Stimulated activated CD4-positive, alpha-beta T cell treated with anti-CD3 and anti-CD28 coated beads, Interleukin-2, amount 100 ng/mL, for 48 hours (primary cell): ENCODE measurements at places on chromosomes 16 and 17.

DNA sequence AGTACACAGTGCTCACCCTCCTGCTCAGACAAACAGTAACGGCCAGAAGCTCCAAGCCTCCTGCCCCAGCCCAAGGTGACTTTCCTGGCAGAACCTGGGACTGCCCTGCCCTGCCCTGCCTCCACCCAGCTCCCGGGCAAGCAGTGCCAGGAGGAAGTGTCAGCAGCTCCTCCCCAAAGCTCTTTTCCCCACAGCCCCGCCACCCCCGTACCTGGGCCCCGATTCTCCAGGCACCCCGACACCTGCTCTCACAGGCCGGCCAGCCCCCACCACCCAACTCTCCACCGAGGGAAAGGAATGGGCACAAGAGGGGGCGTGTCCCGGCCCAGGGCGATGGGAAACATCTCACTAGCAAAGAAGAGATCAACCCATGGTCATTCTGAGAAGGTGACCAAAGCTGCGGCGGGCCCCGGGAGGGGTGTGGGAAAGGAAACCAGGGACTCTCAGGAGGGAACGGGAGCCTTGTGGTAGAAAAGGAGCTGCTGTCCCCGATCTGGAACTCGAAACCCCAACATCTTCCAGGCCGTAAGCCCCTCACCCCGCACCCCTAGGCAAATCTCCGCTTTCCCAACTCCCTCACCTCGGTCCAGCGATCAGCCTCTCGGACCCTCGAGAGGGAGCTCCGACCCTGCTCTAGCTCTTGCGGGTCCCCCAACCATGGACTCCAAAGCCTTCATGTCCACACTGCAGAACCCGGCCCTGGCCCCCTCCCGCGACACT lies 1.2 kb downstream of the BCAR1 start:
- no peak for DNase-seq

GRCh38 chr17:6831661-6832263 lies at the start of gene TEKT1:
TSS of gene TEKT1 (minus strand) at chr17:6831729. CDS start at chr17:6830376, 1,353 bp downstream.
- DNase-seq, result peak; percentile 42

DNA sequence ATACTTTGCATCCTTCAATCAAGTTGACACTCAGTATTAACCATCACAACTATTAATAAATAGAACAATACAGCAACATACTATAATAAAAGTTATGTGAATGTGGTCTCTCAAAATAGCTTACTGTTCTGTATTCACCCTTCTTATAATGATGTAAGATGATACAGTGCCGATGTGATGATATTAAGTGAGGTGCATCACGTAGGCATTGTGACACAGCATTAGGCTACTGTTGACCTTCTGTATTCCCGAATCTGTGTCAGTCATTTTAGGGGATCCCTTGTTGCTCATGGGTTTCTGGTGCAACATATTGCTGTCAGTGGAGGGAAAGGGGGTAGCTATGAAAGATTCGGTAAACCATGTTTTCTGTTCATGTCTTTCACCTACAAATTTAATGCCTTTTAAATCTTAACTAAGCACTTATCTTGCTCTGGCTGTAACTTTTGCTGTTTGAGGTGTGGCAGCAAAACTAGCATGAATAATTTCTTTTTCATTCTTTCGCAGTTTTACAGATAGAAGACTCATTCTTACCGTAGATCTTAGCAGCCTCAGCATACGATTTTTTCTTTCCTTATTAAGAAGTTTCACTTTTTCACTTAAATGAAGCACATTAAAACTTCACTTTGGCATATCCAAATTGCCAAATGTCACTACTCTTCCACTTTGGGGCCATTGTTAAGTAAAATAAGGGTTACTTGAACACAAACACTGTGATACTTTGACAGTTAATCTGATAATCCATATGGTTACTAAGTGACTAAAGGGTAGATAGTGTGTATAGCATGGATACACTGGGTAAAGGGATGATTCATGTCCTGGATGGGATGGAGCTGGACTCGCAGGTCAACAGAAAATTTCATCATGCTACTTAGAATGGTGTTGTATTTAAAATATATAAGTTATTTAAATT lies 29.6 kb downstream of the NFAT5 start:
- no peak for DNase-seq

- DNase-seq, result no peak
Observed at GRCh38 chr17:10118788-10119130, 79.6 kb downstream of the GAS7 start.

DNA sequence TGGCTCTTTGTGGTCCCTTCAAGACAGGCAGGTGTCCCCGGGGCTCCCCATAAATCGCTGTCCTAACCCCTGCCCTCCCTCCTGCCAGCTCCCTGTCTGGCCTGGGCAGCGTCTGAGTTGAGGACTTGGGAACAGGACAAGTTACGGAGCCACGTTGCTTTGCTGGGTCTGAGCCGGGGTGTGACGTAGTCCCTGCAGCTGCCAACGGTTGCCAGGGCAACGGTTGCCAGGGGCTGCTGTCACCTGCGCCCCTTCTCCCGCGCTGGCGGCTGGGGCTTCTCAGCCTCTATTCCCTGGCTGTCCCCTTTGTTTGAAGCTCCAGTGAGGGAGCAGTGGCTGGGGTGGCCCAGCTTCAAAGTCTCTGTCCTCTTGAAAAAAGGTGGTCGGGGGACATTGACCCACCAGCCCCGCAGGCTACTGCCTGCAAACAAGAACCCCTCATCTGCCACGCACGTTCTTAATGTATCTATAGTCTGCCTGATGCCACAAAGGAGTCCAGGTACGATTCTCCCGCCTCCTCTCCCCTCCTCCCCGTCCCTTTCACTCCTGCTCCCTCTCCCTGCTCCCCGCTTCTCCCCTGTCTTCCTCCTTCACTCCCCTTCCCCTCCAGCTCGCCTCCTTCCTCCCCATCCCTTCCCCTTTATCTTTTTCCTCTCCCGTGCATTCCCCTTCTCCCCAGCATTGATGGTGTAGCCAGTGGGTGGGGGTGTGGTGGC lies 10.9 kb downstream of the ADGRG1 start:
- DNase-seq, result no peak

DNA sequence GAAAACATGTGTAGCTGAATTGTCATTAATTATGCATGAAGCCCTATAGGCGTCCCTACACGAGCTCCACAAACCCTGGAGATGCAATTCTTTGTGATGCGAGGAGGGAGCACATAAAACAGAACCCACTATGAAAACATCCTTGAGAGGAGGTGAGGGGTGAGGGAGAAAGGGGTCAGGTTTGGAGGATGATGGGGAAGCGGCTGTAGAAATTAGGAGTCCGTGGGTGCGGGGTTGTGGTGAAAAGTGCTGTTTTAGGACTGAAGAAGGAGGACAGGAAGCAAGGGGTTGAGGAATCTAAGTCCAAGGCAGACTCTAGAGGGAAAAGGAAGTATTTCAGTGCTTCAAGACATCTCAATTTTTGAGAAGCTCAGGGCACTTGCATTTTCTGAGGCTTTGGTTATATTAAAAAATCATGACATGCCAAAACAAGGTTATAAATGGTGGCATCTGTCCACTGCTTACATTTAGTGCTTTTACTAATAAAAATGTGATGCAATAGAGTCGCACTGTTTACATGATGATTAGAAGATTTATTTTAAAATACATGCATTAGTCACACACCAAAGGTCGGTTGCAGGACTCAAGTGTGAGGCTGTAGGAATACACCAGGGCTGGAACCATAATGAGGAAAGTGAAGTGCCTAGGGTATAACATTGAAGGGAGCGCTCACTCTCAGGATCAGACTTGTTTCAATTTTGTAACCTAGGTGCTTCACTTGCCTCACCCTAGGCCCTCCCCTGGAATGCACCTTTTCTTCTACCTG lies 379.5 kb downstream of the HS3ST4 start:
- no peak for DNase-seq

GRCh38 chr17:333626-334396 lies 18.8 kb downstream of the RPH3AL start:
- DNase-seq, result no peak

- no peak for DNase-seq
Observed at GRCh38 chr17:44604768-44605485, 47.6 kb downstream of the FZD2 start.
